ENCODE measurements at places on chromosomes 7 and 10.

- peak; percentile 68 for DNase-seq
Observed at GRCh38 chr7:128427289-128427891, 17.6 kb upstream of the IMPDH1 start.

DNA sequence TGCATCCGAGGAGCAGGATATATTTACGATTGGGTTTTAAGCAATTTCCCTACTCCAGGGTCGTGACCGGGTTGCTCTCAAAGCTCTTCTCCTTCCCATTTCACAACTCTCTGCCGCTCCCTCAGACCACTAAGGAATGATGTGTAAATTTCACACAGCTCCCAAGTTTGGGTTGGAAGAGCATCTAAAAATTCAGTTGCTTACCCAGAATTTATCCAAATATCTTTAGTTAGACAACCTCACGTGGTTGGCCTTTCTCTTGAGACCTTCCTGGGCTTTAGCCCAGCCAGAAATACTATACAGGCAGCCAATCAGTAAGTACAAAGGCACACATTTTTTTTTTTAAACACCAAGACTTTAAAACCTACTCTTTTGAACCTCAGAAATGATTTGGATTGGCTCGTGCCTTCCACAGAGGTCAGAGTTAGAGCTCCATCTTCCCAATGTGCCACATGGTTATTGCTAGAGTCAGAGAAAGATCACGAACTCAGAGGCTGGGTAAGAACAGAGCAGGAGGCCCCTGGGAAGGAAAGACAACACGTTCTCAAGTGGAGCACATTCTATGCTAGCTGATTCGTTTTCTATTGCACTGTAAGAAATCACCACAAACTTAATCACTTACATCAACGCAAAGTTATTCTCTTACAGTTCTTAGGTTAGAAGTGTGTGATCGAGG lies 335.4 kb upstream of the MGMT start:
- no peak for DNase-seq

DNA sequence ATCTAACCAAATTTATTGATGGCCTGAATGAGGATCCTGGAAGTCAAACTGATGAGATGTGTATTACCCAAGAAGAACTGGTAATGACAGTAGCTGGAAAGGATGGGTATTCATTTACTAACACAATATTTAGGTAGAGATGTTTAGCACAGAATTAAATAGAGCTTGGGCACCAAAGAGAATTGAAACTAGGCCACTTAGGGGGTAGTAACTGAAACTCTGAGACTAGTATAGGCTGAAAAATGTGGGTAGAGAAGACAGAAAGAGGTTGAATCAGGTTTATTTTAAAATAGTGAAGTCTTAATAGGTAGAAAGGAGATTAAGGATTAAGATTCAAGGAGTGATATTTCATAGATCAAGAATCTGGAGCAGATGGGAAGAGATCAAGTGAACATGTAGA lies 155.8 kb downstream of the MLLT10 start:
- no peak for DNase-seq

DNA sequence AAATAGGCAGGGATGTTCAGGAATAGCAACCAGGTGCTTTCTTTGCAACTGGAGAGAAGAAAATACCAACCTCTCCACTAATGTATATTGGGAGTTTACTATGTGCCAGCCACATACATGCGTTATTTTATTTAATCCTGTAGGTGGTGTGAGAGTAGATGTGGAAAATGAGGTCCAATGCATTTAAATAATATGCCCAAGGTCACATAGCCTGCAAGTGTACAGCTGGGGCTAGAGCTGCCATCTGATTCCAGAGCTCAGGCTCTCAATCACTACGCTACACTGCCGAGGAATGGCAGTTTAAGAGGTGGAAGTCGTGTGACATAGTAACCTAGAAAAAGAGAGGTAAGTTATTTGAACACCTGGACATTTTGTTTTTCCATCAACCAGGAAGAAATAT lies 277.0 kb downstream of the EXOC4 start:
- DNase-seq: no peak

GRCh38 chr10:6162589-6163356 lies 40.0 kb upstream of the PFKFB3 start:
- DNase-seq: no peak

- DNase-seq: no peak
Observed at GRCh38 chr10:63145782-63146181, 12.7 kb downstream of the NRBF2 start.

- DNase-seq: no peak
Observed at GRCh38 chr7:91771394-91771793, 109.1 kb downstream of the MTERF1 start.

- no peak for DNase-seq
Observed at GRCh38 chr7:668139-668931, 58.2 kb upstream of the DNAAF5 start.

DNA sequence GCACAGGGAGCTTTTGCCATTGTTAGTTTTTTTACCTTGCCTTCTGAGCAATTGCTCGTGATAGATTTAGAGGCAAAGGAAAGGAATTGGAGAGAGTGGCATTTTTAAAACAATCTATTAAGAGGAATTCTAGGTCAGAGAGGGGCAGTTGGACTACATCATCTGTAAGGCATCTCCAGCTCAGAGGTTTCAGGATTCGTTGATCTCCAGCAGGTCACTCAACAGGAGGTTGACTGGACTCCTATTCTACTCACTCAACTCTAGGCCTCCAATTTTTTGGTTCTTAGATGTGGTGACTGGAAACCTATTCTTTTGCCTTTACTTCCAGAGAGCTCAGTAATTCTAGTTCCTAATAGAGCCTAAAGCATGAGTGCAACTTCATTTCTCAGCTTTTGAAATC lies 42.8 kb downstream of the TBXAS1 start:
- DNase-seq: no peak

GRCh38 chr10:10792681-10793080 lies 225.0 kb upstream of the CELF2 start:
- DNase-seq: no peak

DNA sequence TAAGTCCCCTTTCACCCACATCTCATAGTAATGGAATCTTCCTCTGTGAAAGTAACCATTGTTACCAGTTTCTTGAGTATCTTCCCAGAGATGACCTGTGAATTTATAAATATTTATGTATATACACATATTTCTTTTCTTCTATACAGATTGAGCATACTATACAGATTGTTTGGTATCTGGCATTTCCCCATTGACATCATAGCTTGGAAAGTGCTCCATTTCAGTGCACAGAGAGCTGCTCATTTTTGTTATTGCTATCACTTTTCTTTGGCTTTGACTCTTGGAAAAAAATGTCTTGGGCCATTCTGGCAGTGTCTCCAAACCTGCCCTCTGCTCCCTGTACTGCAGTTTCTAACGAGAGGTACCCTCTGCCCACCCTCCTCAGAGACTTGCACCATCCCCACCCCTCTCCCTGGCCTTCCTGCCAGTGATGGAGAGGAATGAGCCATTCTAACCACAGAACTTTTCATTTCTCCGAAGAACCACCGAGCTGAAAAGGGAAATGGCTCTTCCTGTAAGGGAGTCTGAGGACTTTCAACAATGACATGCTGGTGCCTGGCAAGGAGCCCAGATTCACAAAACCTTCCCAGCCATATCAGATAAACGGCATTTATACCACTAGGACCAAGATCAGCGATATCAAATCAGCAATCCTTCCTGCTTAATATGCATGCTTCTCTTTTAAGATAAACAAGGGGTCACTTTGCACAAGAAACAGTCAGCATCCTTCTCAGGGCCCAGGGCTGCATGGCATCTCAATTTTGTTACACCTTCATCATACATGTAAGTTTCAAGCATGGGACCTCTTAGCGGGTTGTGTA lies 19.7 kb upstream of the CCSER2 start:
- no peak for DNase-seq

- peak; percentile 24 for DNase-seq
Observed at GRCh38 chr10:93357680-93358079, 124.5 kb downstream of the MYOF start.

DNA sequence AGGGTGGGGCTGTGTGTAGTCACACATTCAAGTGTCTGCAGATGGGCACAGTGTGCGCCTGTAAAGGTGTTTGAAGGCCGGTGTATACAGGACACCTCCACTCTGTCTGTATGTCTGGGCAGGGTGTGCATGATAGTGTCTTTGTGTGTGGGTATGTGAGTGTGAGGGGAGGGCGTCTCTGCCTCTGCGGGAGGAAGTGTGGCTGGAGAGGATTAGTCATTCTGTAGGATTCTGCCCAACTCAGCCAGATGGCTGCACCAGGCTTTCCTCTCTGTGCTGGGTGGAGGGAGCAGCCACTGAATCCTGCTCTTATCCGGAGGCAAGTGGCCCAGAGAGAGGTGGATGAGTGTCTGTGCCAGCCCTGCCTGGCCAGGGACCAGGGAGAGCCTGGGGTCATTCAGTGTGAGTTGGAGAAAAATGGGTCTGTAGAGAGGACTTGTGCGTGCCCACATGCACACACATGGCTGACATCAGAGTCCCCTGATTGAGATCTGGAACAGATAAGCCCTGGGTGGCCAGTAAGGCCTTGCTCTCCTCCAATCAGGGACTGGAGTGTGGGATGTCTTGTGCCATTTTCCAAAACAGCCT lies 1.7 kb downstream of the SFXN3 start:
- no peak for DNase-seq

GRCh38 chr7:92368741-92369140 lies 78.5 kb upstream of the GATAD1 start:
- DNase-seq: no peak

GRCh38 chr10:126181626-126182025 lies 206.7 kb downstream of the ADAM12 start:
- DNase-seq: no peak

- no peak for DNase-seq
Observed at GRCh38 chr7:96225251-96225650, 96.6 kb downstream of the SLC25A13 start.

GRCh38 chr10:122044713-122045112 lies 55.8 kb downstream of the TACC2 start:
- no peak for DNase-seq

DNA sequence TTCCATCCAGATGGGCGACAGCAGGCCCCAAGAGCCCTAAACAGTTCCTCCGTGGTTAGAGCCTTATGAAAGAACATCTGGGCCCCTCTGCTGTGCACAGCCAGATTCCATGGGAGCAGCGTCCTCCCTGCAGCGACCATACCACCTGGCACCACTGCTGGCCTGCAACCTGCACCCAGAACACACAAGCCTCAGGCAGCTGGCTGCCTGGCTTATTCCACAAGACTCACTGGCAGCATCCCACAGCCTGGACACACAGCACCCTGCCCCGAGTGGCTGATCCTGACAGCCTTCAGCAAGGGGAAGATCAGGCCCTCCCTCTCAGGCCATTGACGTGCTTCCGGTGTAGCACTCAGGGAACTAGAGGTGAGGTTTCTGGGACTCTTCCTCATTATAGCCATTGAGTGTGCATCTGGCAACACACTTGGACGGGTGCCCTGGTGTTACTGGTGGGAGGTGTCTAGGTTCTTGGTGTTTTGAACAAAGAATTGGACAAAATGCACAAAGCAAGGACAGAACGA lies 33.7 kb upstream of the ERCC6 start:
- DNase-seq: no peak

GRCh38 chr7:102413091-102413490 lies 16.9 kb downstream of the PRKRIP1 start:
- no peak for DNase-seq

- no peak for DNase-seq
Observed at GRCh38 chr10:121579656-121580055, 18.6 kb downstream of the FGFR2 start.

GRCh38 chr7:151748733-151749132 lies 128.2 kb downstream of the PRKAG2 start:
- DNase-seq: no peak

GRCh38 chr7:119969054-119969453 lies 303.9 kb upstream of the KCND2 start:
- no peak for DNase-seq

DNA sequence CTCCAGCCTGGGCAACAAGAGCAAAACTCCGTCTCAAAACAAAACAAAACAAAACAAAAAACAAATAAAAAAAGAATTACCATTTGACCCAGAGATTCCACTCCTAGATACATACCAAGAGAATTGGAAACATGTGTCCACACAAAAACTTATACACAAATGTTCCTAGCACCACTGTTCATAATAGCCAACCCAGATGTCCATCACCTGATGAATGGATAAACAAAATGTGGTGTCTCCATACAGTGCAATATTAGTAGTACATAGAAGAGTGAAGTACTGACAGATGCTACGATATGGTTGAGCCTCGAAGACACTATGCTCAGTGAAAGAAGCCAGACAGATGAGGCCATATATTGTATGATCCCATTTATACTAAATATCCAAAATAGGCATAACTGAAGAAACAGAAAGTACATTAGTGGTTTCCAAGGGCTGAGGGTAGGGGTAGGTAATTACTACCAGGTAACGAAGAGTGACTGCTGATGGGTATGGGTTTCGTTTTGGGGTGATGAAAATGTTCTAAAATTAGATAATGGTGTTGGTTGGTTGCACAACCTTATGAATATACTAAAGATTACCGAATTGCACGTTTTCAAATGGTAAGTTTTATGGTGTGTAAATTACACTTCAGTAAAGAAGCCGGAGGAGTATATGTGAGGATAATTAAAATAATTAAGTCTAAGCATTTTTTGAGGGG lies 20.0 kb downstream of the MYO1G start:
- DNase-seq: no peak

DNA sequence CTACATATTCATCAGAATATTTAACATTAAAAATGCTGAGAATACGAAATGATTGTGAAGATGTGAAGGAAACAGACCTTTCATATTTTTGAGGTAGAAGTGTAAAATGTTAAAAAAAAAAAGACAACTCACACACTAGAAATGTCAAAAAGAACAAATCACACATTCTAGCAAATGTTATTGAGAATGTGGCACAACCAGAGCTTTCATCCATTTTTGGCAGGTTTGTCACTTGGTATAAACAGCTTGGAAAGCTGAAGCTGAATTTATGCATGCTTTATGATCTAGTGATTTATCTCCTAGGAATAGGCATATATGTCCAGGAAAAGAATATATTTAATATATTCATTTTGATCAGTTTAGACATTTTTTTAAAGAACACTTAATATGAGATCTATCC lies 784.9 kb upstream of the GHITM start:
- no peak for DNase-seq

- DNase-seq: no peak
Observed at GRCh38 chr7:96598421-96598820, 111.2 kb downstream of the SEM1 start.

DNA sequence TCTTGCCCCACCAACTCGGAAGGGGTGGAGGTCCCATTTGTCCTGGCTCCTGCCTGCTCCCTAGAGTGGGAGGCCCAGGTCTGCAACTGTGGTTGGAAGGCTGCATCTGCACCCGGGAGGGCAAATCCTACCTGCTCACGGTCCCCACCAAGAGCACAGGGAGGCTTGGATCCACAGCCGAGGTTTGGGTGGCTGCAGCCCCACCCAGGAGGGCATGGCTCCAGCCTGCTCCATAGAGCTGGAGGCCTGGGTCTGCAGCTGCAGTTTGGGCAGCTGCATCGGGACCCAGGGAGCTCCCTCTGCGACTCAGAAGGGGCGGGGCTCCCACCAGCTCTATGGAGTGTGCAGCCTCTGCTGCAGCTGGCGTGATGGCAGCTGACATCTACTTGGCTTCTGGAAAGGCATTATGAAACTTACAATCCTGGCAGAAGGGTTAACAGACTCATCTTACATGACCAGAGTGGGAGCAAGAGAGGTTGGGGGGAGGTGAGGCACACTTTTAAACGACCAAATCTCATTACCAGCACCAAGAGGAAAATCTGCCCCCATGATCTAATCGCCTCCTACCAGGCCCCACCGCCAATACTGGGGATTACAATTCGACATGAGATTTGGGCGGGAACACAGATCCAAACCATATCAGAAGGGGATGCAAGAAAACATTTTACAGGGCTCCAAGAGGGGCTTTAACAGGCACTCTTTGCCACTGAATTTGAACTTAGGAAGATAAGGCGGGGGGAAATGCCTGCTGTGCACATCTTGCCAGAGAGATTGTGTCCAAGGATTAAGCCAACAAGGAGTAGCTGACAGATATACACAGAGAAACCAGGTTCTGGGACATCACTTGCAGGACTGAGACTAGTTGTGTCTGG lies 8.2 kb upstream of the BLVRA start:
- DNase-seq: no peak
